ENCODE measurements at places on chromosomes 4 and X. TPM values are rescaled to one million over a fixed set of nuclear protein-coding genes. Genes with fewer than 3 reads are reported as not detected.

The ATP1B4 gene
- not detected for total RNA-seq

The CXCL13 gene
- total RNA-seq = 0.51 TPM

The CXCL3 gene
- 153 TPM for total RNA-seq

GRCh38 chrX:153818571-153819383 is 11.6 kb downstream of the PDZD4 start:
- no peak overlapping the region for H3K27ac ChIP-seq
- H3K27me3 ChIP-seq = peaks cover 68% of the 10 kb centered on the region
- no peaks in the 10 kb centered on the region for H3K4me1 ChIP-seq
- peak; percentile 52 for DNase-seq
- H3K36me3 ChIP-seq = peaks cover 3% of the 10 kb centered on the region

DNA sequence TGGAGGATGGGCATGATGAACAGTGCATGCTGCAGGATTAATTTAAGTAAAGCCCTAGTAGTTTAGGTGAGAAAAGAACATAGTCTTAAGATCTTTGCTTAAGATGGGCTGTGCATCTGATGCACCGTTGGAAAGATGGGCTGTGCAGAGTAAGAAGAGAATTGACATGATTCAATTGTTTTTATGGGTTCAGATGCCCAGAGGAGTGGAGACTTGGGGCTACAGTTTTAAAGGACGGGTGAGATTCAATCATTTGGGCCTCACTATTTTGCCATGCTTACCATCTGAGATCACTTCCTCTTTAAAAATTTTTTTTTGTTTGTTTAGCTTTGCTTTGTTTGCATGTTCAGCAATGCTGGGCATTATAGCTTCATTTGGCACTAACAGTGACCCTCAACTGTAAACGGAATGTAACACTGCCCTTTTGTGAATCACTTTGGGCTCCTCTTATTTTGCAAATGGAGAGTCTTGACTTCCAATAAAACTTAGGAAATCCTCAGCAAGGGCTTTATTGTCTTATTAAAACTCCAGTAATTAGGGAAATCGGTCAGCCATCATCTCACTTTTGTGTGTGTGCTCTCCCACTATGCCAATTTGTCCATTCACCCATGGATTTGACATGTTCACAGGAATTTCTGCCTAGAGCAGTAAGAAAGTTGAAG is 216.1 kb upstream of the TLL1 start:
- no peaks in the 10 kb centered on the region for H3K36me3 ChIP-seq
- no peak overlapping the region for H3K27ac ChIP-seq
- no peaks in the 10 kb centered on the region for H3K4me1 ChIP-seq
- no peak overlapping the region for H3K4me3 ChIP-seq
- no peak for DNase-seq
- no peaks in the 10 kb centered on the region for H3K27me3 ChIP-seq
